NCI-H1048 (cell line): ENCODE measurements at places on chromosomes 12 and 14.

- no peak for DNase-seq
Measured at GRCh38 chr12:109827566-109828550, 5.3 kb downstream of the TRPV4 start.

GRCh38 chr12:119479121-119479561 is 114.4 kb upstream of the TMEM233 start:
- DNase-seq, result no peak

DNA sequence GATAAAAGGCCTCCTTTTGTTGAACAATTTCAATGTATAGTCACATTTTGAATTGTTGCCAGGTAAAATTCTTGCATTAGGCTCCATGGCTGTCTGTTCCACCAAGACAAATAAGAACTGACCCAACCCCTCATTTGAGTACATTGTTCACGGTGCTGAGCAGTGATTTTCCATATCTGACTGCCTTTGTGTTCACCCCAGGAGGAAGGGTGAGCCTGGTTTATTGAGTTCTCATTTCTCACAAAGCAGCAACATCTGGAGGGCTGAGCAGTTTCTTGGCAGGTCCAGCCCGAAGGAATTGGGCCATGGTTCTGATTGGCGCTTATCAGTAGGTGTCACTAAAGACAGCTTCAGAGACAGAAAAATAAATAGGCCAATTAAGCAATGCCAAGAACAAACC is 149.1 kb downstream of the BMP4 start:
- DNase-seq, result no peak

DNA sequence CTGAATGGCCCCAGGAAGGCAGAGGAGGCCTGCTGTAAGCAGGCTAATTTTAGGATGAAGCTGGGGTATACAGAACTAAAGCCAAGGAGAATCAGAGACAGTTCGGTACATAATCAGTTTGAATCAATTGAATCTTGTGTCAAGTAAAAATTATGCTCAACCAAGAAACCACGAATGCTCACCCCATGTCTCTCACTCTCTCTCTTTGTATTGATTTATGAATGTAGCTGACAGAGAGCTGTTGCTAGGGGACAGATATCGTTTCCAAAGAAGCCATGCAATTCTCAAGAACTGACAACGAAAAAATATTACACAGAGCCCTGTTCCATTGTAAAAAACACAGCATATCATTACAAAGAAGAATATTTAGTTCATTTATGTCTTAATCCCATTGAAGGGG is 151.1 kb upstream of the PKP2 start:
- DNase-seq, result no peak

DNA sequence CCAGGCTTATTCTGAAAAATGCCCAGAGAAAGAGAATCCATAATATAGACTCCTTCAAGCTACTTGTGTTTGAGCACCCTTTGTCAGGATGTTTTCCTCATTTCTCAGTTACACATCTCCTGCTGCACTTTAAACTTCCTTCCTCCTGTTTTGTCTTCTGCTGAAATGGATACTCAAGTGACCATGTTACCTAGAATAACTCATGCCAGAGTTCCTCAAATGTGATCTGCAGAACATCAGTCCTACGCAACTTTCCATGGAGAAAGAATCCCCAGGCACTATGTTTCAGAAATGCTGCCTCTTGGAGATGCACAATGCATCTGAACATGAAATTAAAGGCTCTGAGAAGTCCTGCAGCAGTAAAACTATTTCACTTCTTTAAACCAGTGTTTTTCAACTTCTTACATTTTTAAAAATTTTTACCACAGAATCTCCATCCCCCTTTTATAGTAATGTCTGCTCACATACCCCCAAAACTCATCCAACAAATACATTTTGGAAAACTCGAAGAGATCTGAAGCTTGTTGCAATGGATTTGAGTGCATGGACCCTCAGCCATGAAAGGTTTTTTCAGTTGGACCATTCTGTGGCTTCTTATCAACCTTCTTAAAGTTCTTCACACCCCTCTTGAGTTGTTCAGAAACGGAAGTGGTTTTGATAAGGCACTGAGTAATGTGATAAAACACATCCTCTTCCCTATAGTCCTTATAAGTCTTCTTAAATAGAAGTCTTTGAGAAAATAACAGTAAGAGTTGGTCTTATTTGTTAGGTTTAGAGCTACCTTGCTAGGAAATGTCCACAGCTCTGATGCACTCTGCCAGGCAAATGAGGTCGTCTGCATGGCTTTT is 84.5 kb upstream of the KCNA1 start:
- DNase-seq, result no peak

GRCh38 chr12:131075611-131076010 is 121.9 kb downstream of the ADGRD1 start:
- DNase-seq, result no peak

DNA sequence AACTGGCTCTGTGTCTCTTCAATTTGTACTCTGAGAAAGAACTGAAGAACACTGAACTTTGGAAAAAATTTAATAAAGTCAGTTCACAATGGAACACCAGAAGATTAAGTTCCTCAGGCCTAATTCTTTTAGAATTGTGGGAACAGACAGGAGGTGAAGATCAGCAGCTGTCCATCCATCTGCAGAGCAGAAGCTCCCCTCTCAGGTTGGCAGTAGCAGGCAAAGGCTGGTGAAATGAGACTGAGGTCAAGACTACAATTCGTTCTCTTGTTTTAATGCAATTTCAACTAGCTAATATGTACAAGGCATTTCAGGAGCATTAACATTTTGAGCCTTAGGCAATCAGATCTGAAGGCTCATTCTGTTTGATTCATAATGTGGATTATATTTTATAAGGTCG is 10.3 kb upstream of the TRHDE start:
- DNase-seq, result no peak

GRCh38 chr14:26775765-26776563 is 178.1 kb upstream of the NOVA1 start:
- no peak for DNase-seq

GRCh38 chr14:96400495-96400894 is 8.6 kb downstream of the AK7 start:
- no peak for DNase-seq

GRCh38 chr12:120132863-120133385 is 16.4 kb upstream of the RAB35 start:
- DNase-seq, result no peak

DNA sequence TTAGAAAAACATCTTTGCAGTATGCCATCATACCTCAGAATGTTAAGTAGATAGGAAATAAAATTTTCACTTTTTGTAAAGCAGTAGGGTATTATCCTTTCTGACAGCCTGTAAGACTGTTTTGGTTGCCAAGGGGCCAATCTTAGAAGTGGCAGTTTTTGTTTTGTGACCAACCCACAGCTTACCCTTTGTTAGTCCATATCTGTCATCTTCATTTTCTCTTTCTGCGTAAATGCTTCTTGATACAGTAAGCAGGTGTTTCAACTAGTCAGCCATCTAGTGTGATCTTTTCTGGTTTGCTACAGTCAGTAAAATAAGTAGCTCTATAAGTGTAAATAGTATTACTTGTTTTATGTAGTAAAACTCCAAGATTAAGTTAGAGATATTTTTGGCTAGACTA is 8.8 kb downstream of the PPM1A start:
- DNase-seq, result no peak

DNA sequence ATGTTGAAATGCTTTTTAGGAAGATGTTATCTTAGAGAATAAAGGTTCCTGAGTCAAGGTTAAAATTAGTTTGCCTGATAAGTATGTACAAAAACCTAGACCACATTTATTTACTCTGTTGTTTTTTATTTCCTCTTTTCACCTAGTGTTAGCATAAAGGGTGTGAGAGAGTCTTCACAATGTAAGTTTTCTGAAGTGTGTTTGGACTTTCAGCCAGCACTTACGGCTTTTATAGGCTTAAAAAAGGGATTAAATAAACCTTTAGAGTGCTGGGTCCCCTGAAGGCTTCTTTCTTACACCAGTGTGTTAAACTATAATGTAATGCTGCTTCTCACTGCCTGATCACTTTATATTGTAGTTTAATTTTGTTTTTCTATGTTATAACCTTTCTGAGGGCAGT is 27.2 kb downstream of the ARHGAP5 start:
- no peak for DNase-seq

- DNase-seq, result no peak
Measured at GRCh38 chr12:112007945-112008344, 5.0 kb downstream of the TMEM116 start.

- no peak for DNase-seq
Measured at GRCh38 chr14:86796221-86797074, 1196.5 kb downstream of the GALC start.

DNA sequence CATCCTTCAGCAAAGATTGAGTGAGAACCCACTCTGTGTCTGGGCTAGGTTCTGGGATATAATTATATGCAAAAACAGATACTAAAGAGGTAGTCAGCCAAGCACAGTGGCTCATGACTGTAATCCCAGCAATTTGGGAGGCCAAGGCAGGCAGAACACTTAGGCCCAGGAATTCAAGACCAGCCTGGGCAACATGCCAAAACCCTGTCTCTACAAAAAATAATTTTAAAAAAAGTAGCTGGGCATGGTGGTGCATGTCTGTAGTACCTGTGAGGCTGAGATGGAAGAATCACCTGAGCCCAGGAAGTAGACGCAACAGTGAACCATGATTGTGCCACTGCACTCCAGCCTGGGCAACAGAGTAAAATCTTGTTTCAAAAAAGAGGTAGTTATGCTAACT is 237.5 kb upstream of the HMGA2 start:
- no peak for DNase-seq

DNA sequence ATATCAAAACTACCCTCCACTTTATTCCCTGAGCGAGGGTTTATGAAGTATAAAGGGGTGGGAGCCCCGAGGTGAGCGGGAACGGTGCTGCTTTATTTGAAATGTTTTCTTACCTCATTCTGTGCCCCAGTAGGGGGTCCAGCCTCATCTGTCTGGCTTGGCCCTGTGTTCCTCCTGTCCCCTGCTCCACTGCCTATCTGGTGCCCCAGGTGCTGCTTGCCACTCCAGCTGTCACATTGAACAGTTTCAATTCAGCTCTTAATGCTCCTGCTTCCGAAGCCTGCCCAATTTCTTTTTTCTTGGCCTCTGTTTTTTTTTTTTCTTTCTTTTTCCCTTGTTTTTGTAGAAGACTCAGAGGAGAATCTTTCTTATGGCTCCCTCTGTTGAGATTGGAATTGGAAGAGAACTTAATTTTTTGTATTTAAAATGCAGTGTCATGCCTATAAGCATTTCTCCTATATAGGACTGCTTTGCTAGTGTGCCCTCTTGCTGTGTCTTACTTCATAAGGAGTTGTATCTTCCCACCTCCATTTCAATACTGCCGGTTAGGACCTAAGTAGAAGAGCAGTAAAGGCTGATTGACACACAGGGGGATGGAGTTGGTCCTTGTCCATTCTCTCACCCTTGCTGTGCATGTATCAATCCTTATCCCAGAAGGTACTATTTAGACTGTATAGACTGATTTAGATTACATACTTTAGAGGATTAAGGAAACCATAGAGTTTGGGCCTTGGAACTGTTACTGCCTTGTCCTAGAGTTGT is 2.3 kb downstream of the ATXN7L3B start:
- no peak for DNase-seq

- no peak for DNase-seq
Measured at GRCh38 chr14:52551205-52551604, 1.1 kb downstream of the TXNDC16 start.
